ENCODE measurements at places on chromosomes 7 and 10.
A peak's percentile ranks its signal among the peaks of the same experiment; 100 is the strongest.

DNA sequence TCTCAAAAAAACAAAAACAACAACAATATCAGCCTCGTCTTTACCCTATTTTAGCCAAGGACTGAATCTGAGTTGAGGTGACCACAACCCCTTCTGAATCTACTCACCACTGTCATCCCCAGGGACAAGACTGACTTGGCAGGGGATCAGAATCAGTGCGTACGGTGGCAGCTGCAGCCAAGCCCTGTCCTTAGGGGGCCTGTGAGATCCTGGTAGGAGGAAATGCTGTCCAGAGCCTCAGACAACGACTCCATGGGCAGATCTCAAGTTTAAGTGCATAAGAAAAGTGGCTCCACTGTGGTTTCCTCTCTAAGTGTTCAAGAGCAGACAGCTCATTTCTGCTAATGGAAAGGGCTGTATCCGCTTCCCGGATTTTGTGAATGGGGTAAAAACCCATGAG lies 22.4 kb upstream of the CYTH3 start:
- no peak for DNase-seq

- no peak for DNase-seq
Observed at GRCh38 chr10:128614802-128615553, 488.8 kb upstream of the MKI67 start.

DNA sequence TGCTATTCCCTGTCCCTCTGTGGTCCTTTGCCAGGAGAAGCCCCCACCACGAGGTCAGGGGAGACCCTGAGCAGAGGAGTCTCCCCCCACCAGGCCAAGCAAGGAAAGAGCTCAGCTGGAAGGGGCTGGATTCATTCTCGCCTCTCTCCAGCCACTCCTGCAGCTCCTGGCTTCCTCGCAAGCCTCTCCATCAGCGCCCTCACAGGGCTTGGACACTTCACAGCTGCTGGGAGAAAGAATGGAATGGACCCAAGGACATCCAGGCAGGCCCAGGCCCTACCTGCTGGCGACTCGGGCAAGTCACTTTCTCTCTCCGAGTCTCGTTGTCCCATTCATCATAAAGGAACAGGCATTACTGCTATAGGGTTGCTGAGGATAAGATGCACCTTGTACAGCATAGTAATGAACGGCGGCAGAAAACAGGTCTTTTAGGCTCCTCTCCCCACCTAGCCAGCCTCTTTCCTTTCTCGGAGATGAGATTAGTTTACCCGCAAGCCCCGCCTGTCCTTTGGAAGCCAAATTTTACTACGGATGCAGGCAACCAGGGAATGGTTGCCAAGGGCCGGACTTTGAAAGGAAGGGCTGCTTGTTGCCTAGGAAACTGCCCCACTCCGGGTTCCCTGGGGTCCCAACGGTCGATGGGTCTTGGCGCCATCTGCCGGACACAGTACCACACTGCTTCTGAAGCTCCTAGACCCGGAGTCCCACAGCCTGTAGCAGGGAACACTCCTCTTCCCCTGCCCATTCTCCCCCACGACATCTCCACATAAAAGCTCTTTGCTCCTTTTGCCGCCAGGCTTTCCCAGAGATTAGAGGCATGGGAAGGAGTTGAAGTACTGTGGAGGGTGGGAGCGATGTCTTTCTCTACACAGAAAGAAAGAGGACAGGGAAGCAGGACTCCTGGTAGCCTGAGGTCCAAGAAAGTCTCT lies 22.3 kb downstream of the IMPDH1 start:
- DNase-seq = peak; percentile 59

DNA sequence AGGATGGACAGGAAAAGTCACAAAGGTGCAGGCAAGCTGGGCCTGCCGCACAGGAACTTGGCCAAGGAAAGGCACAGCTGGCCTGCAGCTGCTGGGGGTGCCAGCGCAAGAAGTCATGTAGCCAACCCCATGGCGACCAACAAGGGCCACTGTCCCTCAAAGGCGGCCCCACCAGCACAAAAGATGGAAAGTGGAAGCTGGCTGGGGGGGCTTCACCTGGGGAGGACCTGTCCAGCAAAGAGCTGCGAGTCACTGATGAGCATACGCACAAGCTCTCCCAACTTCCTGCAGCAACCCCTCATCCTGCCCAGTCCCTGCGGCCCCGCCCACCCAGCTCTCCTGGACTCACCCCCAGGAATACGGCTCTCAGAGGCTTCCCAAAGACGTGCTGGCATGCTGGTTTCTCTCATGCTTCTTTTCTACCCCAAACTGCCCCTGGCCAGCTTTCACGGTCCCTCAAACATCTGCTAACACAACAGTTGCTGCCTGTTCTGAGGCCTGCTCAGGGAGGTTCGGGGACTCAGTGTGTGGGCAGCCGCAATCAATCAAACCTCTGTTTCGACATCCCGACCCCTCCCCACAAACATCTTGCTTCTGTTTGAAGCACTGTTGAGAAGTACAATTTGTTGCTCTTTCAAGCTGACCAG lies 67.6 kb downstream of the FAM53B start:
- no peak for DNase-seq

GRCh38 chr10:7561216-7561893 lies 105.4 kb downstream of the ITIH5 start:
- no peak for DNase-seq

- no peak for DNase-seq
Observed at GRCh38 chr7:140061607-140061930, 1.2 kb downstream of the PARP12 start.

GRCh38 chr7:54343511-54343910 lies 198.7 kb upstream of the VSTM2A start:
- no peak for DNase-seq
